ENCODE measurements at places on chromosomes 3 and 15.

GRCh38 chr15:43196760-43197548, 11.8 kb downstream of the CCNDBP1 start:
- DNase-seq: no peak

GRCh38 chr15:90203922-90204321, 2.8 kb downstream of the SEMA4B start:
- no peak for DNase-seq

DNA sequence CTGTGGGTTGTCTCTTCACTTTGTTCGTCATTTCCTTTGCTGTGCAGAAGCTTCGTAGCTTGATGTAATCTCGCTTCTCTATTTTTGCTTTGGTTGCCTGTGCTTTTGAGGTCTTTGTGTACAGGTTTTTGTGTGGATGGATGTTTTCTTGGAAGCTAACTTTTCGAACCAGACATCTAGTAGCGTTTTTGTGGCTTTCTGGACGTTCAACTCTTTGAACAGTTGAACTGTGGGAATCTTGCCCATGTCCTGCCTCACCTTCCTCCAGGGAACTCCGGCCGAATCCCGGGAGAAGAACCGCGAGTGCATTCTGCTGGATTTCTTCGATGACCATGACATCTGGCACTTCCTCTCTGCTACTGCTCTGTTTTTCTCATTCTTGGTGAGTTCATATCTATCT, 70.6 kb downstream of the USF3 start:
- no peak for DNase-seq

DNA sequence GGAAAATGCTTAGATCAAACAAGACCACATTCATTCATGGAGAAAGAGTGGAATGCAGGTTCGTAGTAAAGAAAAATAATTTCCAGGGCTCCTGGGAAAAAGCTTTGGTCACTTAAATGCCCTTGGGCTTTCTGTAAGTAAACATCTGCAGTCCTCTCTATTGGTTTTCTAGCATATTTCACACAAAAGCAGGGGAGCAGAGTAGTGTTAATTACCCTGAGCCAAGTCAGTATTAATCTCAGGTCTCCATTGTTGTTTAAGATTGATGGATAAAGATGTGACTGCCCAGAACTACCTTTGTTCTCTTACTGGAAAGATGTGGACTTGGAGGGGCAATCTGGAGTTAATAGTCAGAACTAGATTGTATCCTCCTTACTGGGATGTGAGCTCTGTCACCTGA, 242.6 kb downstream of the PTPRG start:
- no peak for DNase-seq

DNA sequence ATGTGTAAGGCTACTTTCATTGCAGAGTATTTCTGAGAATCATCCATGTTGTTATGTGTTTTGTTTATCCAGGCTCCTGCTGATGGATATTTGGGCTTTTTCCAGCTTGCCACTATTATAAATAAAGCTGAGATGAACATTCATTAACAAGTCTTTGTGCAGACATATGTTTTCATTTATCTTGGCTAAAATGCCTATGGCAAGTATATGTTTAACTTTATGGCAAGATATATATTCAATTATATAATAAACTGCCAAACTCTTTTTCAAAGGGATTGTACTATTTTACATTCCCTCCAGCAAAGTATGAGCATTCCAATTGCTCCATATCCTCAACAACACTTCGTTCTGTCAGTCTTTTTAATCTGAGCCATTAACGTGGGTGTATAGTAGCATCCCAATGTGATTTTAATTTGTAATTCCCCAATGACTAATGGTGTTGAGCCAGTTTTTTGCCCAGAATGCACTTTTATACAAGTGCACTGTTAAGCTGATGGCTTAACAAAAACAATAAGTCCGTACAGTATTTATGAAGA, 452.4 kb downstream of the SHQ1 start:
- DNase-seq: no peak

GRCh38 chr3:126438186-126438585, 37.5 kb downstream of the ZXDC start:
- no peak for DNase-seq

DNA sequence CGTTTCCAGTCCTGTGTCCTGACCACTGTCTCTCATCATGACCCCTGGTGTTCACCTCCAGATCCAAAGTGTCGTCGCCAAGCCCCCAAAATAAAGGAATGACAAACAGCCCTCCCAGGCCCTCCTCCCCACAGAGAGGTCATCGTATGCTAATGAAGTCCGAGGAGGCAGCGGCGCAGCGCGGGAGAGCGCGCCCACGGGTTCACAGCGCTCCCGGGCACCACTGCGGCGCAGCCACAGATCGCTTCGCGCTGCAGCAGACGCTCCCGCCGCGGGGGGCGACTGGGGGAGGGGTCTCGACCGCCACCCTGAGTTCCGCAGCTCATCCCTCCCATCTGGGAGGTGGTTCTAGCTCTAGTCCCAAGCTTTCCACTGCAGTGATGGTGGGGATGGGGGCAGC, 1.3 kb downstream of the DGKG start:
- no peak for DNase-seq

DNA sequence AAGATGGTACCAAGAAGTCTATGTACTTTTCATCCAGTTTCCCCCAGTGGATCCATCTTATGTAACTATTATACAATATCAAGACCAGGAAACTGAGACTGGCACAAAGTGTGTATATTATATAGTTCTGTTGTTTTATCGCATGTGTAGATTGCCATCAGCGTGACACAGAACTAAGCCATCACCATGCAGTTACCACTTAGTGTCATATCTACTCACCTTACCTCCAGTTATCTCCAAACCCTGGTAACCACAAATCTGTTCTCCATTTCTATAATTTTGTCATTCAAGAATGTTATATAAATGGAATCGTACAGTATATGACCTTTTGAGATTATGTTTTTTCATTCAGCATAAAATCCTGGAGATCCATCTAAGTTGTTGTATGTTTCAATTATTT, 23.1 kb downstream of the IFT122 start:
- DNase-seq: no peak

- no peak for DNase-seq
These were observed 108.2 kb downstream of the EOMES start for GRCh38 chr3:27613846-27614500.

DNA sequence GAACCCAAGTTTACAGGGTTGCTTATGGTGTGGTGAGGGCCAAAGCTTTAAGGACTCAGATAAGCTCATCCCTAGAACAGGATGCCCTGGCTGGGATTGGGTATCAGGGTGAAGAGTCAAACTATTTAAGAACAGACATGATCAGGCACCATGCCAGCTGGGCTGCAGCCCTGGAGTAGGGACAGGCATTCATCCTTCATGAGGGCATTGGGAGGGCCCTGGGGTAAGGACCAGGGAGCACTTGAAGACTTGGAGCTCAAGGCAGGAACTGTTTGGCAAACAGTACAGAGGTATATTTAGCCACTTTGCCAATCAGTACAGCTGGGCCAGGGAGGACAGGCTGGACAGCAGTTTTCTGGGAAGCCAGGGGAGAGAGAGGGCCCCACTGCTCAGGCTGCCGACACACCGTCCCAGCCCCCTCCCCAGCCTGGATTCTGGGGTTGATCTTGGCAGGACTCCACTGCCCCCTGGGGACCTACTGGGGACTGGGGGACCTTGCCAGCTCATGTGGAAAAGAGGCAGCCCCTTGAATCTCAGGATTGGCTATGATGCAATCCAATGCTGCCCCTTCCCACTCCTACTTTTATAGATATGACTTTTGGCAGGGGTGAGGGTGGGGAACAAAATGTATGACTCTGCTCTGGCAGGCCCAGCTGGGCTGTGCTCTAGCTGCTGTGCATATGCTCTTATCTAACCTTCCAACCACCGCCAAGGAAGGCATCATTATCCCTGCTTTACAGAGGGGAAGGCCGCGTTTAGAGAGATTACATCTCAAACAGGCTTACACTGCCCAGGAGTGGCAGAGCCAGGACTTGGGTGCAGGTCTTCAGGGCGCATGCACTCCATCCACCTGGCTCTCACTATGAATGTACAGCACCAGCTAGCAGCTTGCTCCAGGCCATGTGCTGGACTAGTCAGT, 2.3 kb downstream of the PLA2G4E start:
- DNase-seq: no peak

- DNase-seq: no peak
These were observed 25.0 kb upstream of the MGLL start for GRCh38 chr3:127847236-127847720.

- no peak for DNase-seq
These were observed 38.1 kb downstream of the SRGAP3 start for GRCh38 chr3:9211155-9211950.

DNA sequence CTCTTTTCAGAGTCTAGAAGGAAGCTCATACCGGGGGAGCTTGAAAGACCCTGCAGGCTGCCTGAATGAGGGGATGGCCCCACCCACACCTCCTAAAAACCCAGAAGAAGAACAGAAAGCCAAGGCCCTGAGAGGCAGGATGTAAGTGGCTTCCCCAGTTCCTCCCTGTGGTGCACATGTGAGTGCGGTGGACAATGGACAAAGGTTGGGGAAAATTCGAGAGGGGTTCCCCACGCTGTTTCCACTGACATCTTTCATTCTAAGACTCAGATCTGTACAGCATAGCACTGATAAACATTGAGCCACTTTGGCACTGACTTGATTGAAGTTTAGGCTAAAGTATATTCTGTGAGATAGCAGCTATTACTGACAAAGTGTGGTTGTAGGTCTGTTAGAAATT, 79.5 kb upstream of the UMPS start:
- DNase-seq: no peak

- DNase-seq: no peak
These were observed 1.4 kb downstream of the LYSMD2 start for GRCh38 chr15:51736069-51736468.

DNA sequence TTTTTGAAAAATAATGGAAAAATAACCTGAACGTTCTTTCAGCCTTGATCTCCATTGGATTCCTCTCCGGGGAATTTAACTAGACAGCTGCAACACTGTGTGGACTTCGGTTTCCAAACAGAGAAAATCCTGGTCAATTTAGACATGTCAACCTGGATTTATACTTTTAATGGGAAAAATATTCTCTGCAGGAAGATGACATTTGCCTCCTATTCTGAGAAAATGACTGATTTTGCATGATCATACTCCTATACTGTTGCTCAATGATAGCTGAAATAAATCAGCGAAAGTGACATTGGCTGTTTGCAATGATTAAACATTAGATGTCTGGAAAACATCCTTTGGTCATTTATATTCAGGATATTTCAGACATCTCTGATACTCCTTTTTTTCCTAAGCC, 94.8 kb downstream of the GABRG3 start:
- no peak for DNase-seq

DNA sequence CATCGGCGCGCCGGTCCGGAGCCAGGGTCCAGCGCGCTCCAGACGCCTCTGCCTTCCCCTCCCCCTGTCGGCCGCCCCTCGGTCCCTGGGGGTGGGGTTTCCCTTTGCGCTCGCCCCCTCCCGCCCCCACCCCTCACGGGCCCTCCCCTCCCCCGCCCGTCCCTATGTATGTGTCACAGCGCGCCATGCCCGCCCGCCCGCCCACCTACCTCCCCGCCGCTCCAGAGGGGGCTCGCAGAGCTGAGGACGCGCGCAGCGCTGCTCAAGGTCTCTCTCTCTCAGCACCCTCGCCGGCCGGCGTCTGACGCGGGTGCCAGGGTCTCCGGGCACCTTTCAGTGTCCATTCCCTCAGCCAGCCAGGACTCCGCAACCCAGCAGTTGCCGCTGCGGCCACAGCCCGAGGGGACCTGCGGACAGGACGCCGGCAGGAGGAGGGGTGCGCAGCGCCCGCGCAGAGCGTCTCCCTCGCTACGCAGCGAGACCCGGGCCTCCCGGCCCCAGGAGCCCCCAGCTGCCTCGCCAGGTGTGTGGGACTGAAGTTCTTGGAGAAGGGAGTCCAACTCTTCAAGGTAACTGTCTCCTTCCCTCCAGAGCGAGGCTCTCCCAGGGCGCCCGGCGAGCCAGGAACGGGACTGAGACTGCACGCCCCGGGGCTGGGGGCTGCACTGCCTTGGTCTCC, at the start of gene ACAN:
TSS of gene ACAN (plus strand) at position 196 of the 679 bp plus-strand sequence. CDS start 32,771 bp downstream, outside the sequence.
- no peak for DNase-seq

DNA sequence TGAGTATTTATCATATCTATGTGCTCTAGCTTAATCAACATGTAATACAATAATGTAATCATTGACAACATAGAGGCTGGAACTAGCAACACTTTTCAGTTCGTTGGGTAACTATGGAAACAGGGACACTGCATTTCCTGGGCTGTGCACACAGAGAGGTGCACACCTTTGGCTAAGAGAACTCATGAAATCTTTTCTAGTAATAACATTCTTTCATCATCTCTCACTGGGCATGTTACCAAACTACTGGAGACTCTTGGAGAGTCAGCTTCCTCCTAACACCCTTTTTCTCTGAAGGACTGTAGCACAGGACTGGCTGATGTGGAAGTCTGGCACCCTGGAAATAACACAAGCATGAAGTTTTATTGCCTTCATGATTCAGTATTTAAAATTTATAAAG, 135.6 kb downstream of the KCNMB2 start:
- no peak for DNase-seq

- DNase-seq: no peak
These were observed 185.9 kb upstream of the TPM1 start for GRCh38 chr15:62856466-62857246.

GRCh38 chr3:105806359-105806758, 62.5 kb downstream of the CBLB start:
- DNase-seq: no peak

- no peak for DNase-seq
These were observed 18.1 kb downstream of the DUSP7 start for GRCh38 chr3:52038227-52038626.

GRCh38 chr3:127420829-127421228, 133.0 kb upstream of the PRR20G start:
- no peak for DNase-seq

- DNase-seq: no peak
These were observed 35.1 kb downstream of the POC1A start for GRCh38 chr3:52119099-52119498.

DNA sequence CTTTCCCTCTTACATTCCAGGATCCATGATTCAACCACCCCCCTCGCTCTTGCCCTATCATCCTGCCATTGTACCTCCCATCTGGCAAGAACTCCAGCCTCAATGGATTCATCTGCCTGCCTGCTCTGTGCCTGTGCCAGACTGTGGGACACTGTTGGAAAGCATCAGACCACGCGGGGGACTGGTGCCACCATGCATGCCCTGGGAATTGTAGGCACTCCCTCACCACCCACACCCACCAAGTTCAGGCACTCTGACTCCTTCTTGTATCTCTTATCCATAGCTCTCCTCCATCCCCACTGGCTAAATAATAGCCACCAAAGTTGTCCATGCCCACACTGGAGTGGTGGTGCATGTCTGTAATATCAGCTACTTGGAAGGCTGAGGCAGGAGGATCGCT, 143.8 kb downstream of the TPRA1 start:
- no peak for DNase-seq

GRCh38 chr3:134885877-134886621, 91.0 kb downstream of the EPHB1 start:
- no peak for DNase-seq
